ENCODE measurements at places on chromosomes 6 and 20. TPM values are rescaled to one million over a fixed set of nuclear protein-coding genes. Genes with fewer than 3 reads are reported as not detected.
A peak's percentile ranks its signal among the peaks of the same experiment; 100 is the strongest.

BPIFB1 gene
- not detected for polyA plus RNA-seq

DNA sequence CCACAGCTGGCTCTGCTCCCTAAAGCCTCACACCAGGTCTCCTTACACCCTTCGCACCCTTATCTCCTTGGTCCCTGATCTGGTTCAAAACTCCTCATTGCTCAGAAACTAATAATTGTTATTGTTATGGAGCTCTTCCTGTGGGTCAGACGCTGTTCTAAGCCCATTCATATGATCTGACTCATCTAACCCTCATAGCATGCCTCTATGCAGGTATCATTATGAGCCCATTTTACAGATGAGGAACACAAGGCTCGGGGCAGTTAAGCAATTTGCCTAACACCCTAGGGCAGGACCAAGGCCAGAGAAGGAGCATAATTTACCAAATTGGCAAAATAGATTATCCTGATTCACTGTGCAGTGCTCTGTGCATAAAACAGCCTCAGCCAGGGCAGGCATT, 51.8 kb upstream of the CCDC167 start:
- DNase-seq, result no peak

SLC26A8 gene
- 0.03 TPM for polyA plus RNA-seq

HLA-DMB gene
- polyA plus RNA-seq, result 7.8 TPM

DNA sequence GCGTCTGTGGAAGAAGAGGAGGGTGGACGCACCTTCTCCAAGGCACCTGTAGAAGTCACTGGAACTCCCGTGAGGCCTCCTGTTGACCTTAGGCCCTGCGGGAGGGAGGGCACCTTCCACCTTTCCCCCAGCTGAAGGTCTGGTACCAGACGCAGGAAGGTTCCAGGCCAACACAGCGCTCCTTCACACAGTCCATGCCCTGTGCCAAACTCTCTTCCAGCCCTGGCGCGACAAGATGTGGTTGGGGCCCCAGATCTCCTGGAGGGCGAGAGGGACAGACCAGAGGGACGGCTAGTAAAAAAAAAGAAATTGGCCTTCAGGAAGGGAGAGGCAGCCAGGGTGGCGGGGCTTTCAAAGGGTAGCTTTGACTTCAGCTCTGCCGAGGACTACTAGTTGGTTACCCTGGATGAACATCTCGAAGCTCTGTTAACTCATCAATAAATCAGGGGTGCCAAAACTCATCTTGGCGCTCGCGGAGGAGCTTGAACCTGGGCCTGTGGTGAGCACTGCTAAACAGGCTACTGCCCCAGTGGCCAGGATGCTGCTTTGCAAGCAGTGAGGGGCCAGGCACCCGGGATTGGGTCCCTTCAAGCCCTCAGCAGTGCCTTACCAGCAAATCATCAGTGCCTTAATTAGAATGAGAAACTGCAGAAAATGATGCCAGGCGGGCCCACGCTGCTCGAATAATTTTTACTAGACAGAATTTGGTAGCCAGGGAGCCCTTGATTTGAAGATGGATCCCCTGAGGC, 14.9 kb downstream of the AARS2 start:
- no peak for DNase-seq

- DNase-seq, result no peak
These were observed 289.7 kb downstream of the UBE3D start for GRCh38 chr6:82775981-82776380.

DNA sequence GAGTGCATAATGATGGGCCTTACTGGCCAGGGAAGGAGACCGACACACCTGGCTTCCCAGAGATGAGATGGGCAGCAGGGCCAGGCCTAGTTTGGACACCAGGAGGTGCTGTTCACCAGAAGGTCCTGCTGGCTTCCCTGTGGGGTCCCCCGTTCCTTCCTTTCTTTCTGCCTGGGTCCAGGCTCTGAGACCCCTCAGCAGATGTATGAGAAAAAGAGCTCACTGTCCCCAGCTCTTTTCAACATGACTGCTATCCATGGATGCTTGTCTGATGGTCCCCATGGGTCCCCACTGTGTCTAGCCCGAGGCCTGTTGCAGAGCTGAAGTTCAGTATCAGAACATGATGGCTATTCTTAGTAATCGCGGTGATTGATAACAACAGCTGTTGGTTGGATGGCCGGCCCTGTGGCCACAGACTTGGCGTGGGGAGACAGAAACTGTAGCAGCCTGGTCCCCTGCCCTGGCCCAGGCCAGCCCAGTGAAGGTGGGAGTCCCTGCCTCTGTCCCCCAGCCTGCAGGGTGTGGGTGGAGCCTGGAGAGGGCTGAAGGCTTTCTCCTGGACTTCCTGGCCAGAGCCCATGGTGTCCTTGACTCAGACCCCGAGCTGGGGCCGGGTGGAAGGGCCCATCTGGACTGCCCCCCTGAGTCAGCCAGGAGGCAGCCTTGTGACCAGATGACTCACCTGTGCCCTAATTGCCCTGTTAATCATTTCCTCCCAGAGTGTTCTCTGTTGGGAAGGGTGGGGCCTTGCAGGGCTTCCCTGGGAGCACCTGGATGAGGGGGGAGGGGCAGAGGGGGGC, 9.9 kb upstream of the BAK1 start:
- peak; percentile 53 for DNase-seq

FAM217A gene
- polyA plus RNA-seq, result not detected

- DNase-seq, result no peak
These were observed 58.2 kb downstream of the TNFAIP3 start for GRCh38 chr6:137925141-137925698.

- DNase-seq, result no peak
These were observed 177.7 kb upstream of the RNF24 start for GRCh38 chr20:4193069-4193452.

DNA sequence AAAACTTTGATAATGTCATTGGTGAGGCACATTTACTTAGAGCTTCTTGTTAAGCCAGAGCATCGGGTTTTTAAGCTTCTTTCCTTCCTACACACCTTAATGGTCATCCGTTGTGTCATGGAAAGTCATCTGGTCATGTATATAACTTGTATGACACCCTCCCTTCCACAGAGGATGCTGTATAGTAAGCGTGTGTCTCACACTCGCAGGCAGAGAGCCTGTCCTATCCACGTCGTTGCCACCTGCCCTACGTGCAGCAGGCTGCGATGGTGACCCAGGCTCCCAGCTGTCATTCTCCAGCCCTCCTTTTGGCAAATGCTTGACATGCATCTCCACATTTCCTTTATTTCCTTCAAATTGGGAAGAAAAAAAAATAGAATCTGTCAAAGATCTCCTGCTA, 85.6 kb downstream of the MYB start:
- DNase-seq, result no peak

- DNase-seq, result no peak
These were observed 420.1 kb upstream of the SLC35B3 start for GRCh38 chr6:8855411-8855810.

DNA sequence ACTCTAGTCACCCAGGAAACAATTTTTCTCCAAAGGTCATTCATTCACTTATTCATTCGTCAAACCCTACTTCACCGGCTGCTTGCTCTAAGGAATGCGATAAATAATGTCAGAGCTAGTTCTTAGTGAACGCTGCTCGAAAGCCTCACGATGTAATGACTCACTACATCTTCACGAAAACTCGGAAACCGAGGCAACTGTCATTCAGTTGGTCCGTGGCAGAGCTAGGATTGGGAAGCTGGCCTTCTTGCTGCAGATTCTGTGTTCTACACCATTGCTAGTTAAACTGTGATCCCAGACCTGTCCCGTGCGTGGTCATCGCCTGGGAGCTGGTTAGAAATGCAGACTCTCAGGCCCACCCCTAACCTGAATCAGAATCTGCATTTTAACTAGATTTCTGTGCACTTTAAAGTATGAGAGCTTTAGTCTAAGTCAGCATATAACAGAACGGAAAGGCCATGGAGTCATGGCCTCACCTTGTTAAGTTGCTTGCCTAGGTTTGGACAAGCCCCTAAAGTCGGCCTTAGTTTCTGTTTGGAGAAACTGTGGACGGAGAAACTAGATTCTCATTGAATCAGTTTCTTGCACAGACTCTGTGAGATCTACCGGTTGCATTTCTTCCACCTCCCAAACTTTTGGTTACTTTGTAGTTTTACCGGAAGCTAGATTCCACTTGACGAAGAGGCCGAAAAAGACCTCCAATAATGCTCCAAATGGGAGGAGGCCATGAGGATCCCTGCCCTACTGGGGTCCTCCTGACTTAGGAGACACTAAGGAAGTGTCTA, 651 bp upstream of the CCND3 start:
- no peak for DNase-seq

DNA sequence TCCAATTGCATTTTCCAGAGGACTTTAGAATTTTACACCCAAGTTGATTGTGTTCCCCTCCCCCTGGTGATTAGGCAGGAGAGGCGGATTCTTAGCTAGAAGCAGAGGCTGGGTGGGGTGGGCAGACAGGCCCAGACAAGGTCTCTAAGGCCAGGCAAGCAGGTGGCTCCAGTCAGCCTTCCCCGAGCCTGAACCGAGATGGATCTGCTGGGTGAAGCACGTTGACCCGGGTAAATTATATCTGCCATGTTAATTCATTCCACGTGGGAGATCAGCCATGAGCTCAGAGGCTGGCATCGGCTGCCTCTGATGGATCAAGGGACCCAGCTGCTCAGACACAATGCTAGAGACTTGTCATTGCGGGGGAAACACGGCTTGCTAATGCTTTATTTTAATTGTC, 159.5 kb upstream of the MAFB start:
- DNase-seq, result no peak

DNA sequence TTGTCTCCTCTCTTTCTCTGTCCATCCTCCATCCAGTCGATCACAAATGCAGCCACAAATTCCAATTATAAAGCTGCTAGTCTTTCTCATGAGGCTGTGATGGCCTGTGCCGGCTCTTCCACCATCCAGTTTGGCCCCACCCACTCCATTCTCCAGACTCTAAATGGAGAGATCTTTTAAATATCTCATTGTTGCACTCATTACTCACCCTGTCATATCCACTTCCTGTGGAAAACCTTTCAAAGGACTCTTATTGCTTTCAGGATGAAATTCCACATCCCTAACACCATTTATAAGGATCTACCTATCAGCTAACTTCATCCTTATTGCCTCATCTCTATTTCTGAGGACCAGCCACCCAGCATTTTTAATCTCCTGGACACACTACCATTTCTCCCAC, 70.6 kb downstream of the NRN1 start:
- DNase-seq, result no peak

DNA sequence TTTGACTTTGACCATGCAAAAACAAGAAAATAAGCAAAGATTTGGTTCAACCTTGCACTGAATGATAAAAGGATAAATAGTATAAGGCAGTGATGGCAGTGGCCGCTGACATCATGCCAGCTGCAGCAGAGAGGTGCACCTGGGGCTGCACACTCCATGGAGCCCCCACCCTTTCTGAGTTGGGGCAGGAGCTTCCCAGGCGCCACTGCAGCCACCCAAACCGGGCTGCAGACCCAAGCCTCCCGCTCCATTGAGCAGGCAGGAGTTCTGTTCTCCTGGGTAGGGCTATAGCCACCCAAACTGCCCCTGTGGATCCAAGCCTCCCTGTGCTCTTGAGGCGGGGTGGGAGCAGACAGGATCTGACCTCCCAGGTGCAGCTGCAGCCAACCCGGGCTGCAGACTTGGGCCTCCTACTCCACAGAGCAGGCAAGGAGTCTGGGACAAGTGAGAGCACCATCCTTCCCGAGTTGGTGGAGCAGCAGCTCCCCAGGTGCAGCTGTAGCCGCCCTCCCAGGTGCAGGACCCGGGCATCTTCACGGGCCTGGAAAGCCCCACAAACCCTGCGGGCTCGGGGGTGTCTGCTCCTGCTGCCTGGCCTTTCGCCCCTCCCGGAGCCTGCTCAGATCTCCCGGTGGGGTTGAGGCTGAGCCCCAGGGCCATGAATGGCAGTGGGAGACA, 537.9 kb downstream of the TENT5A start:
- no peak for DNase-seq

GRCh38 chr20:16785226-16785625, 37.1 kb downstream of the OTOR start:
- DNase-seq, result no peak

- no peak for DNase-seq
These were observed 704 bp downstream of the TOP1 start for GRCh38 chr20:41029150-41029901.

VGLL2 gene
- 0.29 TPM for polyA plus RNA-seq

EMILIN3 gene
- polyA plus RNA-seq, result 6.4 TPM

SEMG1 gene
- polyA plus RNA-seq, result not detected

BFSP1 gene
- 0.19 TPM for polyA plus RNA-seq

DNA sequence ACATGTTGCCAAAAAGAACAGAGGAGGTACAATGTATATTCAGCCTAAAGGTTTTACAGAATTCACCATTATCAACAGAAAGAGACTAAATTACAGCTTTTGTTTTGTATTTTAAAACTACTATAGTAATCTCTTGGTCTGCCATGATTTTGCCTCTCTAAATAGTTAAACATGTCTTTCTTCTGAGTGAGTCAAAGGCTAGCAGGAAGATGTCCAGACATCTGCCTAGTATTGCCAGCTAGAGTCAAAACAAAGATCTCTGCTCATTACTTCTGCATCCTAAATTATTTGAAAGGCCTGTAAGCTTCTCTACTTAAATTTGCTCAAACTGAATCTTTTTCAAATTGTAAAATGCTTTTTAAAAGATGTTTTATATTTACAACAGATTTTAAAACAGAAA, 8.8 kb downstream of the ASF1A start:
- no peak for DNase-seq

DNA sequence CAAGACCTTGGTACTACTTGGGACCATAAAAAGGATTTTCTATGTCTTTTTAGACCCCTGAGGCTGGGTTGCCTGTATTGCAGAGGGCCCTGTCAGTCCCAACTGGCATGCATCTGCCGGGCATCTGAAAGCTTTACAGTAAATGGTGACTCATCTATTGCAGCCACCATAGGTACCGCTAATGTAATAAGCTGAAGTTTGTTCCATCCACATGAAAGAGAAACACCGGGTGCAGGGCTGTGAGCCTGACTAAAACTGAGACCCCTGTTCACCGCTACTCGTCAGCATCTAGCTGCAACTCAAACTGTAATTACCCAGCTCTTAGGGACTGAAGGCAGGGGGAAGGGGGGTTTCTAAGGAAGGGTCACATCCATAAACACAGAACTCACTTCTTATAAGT, 49.5 kb downstream of the TRERF1 start:
- DNase-seq, result no peak

MYH7B gene
- polyA plus RNA-seq, result 22.1 TPM

GRCh38 chr6:96468681-96469224, 52.9 kb upstream of the UFL1 start:
- no peak for DNase-seq
